Germinal center (tissue), 1 donor: ENCODE measurements at places on chromosomes 5 and 9.

- no peak for DNase-seq
These were observed 36.9 kb upstream of the ANGPTL2 start for GRCh38 chr9:127159325-127159801.

DNA sequence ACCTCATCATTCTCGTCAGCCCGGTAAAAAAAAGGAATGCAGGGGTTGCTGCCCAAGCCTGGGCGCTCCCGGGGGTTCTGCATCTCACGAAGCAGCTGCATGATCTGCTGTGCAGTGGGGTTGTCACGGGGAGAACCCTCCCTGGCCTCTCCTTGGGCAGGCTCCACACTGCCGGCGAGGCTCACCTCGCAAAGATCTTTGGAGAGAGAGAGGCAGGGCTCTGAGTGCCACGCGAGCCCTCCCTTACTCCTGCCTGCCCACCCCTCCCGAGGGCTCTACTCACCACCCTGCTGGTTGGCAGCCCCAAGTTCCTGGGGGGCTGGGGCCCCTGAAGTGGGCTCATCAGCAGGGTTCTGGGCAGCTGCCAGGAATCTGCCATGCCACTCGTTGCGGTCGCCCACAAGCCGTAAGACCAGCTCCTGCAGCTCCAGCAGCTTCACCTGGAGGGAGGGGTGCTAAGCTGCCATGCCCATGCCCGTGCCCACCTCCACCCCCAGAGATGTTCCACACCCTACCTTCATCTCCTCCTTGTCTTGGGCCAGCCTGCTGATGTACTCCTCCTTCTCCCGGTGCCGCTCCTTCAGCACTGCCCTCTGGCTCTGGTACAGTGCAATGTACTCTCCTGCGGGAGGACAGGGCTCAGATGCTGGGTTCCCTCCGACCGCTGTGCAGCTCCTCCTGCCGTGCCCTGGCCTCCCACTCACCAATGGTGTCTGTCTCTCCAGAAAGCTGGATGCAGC, 18.6 kb downstream of the GOLGA2 start:
- DNase-seq, result no peak

- DNase-seq, result no peak
These were observed 42.7 kb downstream of the NDUFS4 start for GRCh38 chr5:53603009-53603687.

DNA sequence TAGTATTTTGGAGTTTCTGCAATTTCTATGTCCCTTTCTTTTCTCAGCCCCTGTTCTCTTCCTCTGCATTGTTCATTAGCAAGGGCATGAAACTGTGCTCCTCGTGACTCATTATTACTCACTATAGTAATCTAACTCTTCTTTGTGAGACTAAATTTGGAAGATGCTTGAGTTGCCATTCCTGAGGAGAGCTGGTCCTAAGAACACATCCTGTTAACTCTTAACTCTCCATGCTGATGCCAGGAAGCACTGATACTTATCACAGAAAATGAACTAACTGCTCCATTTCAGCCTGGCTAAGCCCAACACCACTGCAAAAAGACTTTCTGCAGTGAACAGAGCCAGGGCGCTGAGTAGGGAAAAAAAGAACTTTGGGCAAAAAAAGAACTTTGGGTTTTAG, 10.6 kb upstream of the CSNK1A1 start:
- DNase-seq, result no peak

GRCh38 chr9:111107141-111107540, 68.9 kb upstream of the LPAR1 start:
- DNase-seq, result no peak
